ENCODE measurements at places on chromosomes 3 and 15.
A peak's percentile ranks its signal among the peaks of the same experiment; 100 is the strongest.

GRCh38 chr15:39719109-39719508 lies 63.5 kb downstream of the FSIP1 start:
- no peak for DNase-seq

- DNase-seq = no peak
Observed at GRCh38 chr3:42500091-42500490, 2.4 kb upstream of the VIPR1 start.

DNA sequence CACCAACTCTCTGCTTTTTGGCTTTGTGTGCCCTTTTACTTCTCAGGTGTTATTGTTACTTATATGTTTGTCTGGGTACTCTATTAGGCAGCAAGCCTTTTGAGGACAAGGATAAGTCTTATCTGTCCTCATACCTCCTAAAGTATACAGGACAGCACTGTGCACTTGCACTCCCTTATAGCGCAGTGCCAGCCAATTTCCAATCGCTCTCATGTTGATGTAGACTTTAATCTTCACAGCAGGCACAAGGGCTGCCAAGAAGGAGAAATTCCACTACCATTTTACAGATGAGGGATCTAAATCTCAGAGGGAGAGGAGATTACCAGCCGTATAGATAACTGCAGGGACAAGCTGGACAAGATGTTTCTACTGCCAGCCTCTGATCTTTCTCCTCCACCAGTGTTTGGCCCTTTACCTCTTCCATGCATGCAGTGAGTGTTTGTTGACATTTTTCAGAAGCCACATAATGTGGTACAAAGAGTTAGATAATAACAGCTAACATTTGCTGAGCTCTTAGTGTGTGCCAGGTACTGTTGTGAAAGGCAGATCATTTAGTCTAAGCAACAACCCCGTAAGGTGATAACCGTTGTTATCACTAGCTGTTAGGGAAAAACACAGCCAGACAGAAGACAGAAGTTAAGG lies 30.1 kb downstream of the SST start:
- no peak for DNase-seq

- no peak for DNase-seq
Observed at GRCh38 chr3:14783480-14784086, 35.2 kb upstream of the FGD5 start.

GRCh38 chr15:57451555-57451954 lies 75.2 kb downstream of the CGNL1 start:
- no peak for DNase-seq

DNA sequence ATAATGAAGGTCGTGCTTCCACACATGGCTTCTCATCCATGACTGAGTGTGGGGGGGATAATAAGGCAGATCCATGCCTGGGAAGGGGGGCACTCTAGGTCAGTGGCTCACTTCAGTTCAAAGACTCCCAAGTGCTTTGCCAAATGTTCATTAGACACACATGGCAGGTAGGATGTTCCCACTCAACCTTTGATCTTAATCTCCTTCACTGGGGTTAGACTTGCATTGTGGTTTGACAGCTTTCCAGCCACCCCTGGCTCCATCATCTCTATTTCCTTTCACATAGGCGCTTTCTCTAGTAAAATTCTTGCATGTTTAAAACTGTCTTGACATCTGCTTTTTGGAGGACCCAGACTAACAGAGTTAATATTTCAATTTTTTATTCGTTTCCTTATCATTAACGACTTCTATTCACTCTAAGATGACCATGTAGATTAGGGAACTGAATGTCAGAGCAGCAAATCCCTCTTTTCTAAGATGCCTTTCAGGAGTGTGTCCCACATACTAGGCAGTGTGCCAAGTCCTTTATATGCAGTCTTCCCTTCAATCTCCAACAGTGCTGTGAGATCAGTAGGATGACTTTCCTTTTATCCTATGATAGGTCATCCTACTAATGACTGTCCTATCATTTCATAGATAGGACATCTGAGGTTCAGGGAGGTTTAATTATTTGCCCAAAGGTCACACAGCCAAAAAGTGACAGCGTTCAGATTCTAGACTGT lies 57.9 kb downstream of the BTD start:
- DNase-seq = no peak

DNA sequence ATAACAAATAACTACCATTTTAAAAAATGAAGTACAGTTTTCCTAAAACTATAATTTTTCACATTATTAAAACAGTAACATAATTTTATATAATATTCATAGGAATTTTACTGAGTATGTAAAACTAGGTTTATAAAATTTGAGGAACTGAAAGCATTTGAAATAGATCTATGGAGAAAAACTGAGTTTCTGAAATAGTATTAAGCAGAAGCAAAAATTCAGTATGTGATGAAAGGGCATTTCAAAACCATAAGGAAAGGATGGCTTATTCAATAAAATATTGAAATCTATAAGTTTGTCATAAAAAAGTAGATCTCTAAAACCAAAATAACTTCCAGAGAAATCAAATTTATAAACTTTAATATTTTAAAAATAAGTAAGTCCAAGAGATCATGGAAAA lies 53.4 kb downstream of the GBE1 start:
- DNase-seq = no peak

- peak; percentile 56 for DNase-seq
Observed at GRCh38 chr3:11638495-11639358, 5.0 kb downstream of the VGLL4 start.

DNA sequence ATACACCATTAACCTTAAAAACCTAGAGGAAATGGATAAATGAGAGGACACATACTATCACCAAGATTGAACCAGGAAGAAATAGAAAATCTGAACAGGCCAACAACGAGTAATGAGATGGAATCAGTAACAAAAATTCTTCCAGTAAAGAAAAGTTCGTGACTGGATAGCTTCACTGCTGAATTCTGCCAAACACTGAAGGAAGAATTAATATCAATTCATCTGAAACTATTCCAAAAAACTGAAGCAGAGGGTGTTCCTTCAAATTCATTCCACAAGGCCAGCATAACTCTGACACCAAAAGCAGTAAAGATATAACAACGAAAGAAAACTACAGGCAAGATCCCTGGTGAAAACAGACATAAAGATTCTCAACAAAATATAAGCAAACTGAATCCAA lies 195.8 kb upstream of the GPR149 start:
- DNase-seq = no peak

GRCh38 chr3:46501702-46502101 lies 3.9 kb downstream of the RTP3 start:
- no peak for DNase-seq

- no peak for DNase-seq
Observed at GRCh38 chr15:29680465-29681165, 141.7 kb downstream of the TJP1 start.

- DNase-seq = no peak
Observed at GRCh38 chr3:41681479-41681878, 280.4 kb downstream of the ULK4 start.

DNA sequence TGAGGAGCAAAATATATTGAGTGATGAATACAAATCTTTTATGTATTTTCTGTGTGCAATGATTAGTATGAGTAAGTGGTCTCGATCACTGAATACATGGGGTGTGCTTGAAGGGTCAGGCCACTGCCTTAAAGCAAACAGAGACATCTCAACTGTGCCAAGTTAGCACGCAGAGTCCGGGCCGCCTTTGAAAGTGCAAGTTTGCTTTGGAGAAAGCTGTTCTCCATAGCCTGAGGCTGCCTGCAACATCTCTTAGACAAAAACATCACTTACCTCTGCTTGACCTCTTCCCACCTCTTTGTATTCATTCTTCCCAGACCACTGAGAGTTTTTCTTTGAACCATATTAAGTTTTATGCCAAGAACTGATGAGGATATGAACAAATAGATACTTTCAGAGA lies 267.0 kb downstream of the ZBTB20 start:
- no peak for DNase-seq

DNA sequence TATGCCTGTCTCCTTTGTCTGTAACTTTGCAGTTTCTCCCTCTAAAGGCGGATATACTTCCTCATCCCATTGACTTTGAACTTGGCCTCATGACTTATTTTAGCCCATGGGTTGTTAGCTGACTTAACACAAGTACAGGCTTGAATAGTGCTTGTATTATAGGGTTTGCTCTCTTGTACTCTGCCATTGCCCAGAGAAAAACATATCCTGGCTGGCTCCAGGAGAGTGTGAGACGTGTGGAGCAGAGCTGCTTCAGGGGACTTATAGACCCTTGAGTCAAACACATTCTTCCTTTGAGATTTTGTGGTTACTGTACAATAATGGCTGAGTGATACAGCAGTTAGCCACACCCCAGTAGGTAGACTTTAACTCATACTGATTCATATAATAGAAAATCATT lies 124.0 kb downstream of the RAP2B start:
- no peak for DNase-seq

DNA sequence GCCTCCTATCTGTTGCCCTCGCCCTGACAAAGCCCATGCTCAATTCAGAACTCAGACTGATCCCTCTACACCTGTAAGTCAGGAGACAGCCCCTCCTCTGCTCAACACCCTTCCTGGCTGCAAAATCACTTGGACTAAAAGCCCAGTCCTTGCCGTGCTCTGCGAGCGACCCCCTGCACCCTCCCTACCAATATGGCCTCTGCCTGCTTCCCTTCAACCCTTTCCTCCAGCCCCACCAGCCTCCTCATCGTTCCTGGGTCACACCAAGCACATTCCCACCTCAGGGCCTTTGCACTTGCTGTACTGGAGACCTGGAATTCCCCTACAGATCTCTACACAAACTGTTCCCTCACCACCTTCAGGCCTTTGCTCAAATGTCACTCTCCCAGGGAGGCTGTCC lies 5.2 kb upstream of the SSUH2 start:
- no peak for DNase-seq

DNA sequence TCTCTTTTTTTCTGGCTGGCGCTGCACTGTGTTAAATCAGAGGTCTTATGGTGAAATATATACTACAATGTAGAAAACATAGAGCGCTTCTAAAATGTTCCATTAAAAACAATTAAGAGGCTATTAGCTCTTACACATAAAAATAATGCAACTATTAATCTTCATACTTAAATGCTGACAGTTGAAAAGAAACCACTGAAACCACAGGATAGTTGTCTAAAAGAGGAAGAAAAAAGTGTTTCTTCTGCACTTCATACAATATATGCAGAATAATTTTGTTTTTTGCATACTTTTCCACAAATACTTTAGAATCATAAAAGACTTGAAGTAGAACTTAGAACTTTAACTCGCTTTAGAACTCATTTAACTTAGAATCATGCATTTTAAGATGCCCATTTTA lies 170.5 kb downstream of the PYDC2 start:
- no peak for DNase-seq
